Tracheal epithelial cell (primary cell): ENCODE measurements at places on chromosomes 1 and 21. TPM values are rescaled to one million over a fixed set of nuclear protein-coding genes. Genes with fewer than 3 reads are reported as not detected.

Gene PLA2G2D
- not detected in 2 replicates for total RNA-seq

Gene F13B
- not detected in 2 replicates for total RNA-seq

Gene MASP2
- total RNA-seq: not detected in 2 replicates

Gene RAP1GAP
- 1.2 and 1.5 TPM in 2 replicates for total RNA-seq

Gene GPR37L1
- under 0.01 TPM in 1 of 2 replicates, not detected in the other for total RNA-seq

Gene SELP
- not detected in 2 replicates for total RNA-seq

Gene GPR3
- total RNA-seq: 0.24 TPM in 1 of 2 replicates, not detected in the other

Gene INSRR
- total RNA-seq: not detected in 2 replicates

Gene ELF3
- 77.4 and 79.1 TPM in 2 replicates for total RNA-seq

Gene SPATA46
- not detected in 2 replicates for total RNA-seq

Gene COP1
- total RNA-seq: 47.0 and 52.6 TPM in 2 replicates

Gene KRTAP13-1
- total RNA-seq: not detected in 2 replicates

Gene PRR9
- not detected in 2 replicates for total RNA-seq

Gene SMPDL3B
- total RNA-seq: 1.1 and 8.2 TPM in 2 replicates

Gene CFHR3
- total RNA-seq: not detected in 2 replicates

Gene PRXL2B
- total RNA-seq: 10.0 and 12.8 TPM in 2 replicates

Gene ADAR
- 57.6 and 59.5 TPM in 2 replicates for total RNA-seq

Gene RAB42
- total RNA-seq: 0.21 and 30.6 TPM in 2 replicates

Gene KPRP
- total RNA-seq: under 0.01 TPM in 1 of 2 replicates, not detected in the other

Gene PTGER3
- under 0.01 TPM in 1 of 2 replicates, not detected in the other for total RNA-seq

Gene KRTAP13-4
- not detected in 2 replicates for total RNA-seq

Gene PLA2G2F
- 0.24 TPM in 1 of 2 replicates, not detected in the other for total RNA-seq

Gene PLPPR4
- not detected in 2 replicates for total RNA-seq

Gene TMEM35B
- 13.2 and 20.2 TPM in 2 replicates for total RNA-seq

Gene AMY1C
- total RNA-seq: not detected in 2 replicates

Gene ATP6V1G3
- not detected in 2 replicates for total RNA-seq

Gene SEMA4A
- total RNA-seq: 3.4 TPM in 2 replicates

Gene CHD5
- total RNA-seq: 0.24 TPM in 1 of 2 replicates, not detected in the other

Gene KCNT2
- under 0.01 and 0.21 TPM in 2 replicates for total RNA-seq

Gene SAMD13
- total RNA-seq: 1.3 TPM in 1 of 2 replicates, not detected in the other

Gene C8B
- not detected in 2 replicates for total RNA-seq

Gene KMO
- total RNA-seq: 1.2 TPM in 1 of 2 replicates, not detected in the other

Gene C1orf210
- total RNA-seq: 3.1 and 4.5 TPM in 2 replicates

Gene FCMR
- total RNA-seq: under 0.01 TPM in 1 of 2 replicates, not detected in the other

Gene B3GALT5
- total RNA-seq: 0.72 TPM in 1 of 2 replicates, not detected in the other

Gene S100A2
- total RNA-seq: 975 and 1,509 TPM in 2 replicates

Gene LCE3C
- not detected in 2 replicates for total RNA-seq

Gene OR2L13
- not detected in 2 replicates for total RNA-seq

Gene LAMB3
- total RNA-seq: 1,263 and 1,900 TPM in 2 replicates
